ENCODE measurements at places on chromosomes 2 and 18.
A peak's percentile ranks its signal among the peaks of the same experiment; 100 is the strongest.

DNA sequence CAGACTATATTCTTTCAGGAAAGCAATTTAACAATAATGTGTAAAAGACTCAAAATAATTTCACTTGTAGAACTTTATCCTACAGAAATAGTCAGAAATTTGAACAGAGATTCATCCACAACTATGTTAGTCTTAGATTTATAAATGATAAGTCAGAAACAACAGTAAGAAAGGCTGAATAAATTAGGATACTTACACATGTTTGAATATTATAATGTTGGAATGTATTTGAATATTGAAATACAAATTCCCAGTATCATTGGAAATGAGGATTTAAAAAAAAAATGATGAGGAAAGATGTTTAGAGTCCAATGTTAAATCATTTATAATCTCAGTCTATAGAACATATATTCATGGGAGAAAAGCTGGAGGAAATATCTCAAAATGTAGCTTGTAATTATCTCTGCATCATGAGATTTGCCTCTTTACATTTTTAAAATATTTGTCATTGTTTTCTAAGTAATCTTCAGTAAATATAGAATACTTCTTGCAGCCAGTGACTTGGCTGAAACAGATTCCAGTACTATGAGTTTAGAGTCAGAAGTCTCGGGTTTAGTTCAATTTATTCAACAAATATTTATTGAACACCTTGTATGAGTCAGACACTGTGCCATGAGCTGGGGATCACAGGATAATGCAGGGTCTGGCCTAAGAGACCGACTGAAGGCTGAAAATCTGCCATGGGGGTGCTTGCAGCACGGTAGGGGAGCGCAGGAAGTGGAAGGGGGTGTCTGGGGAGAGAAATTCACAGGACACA lies 32.3 kb downstream of the CXCR4 start:
- DNase-seq, result no peak

DNA sequence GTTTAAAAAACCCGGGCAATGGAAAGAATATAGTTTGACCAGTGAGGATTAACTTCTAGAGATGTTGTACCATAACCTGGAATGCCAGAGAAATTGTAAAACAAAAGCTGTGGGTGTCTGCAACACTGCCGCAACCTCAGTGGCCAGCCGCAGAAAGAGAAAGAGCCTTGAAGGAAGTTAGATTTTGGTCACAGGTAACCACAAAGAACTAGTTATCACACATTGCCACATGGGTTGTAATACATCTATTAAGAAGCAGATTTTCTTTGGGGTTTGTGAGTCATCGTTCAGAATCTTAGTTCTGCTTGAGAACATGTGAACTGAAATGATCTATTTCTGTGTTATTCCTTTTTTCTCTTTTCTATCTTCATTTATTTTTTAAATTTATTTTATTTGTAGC lies 222.9 kb upstream of the AGAP1 start:
- no peak for DNase-seq

DNA sequence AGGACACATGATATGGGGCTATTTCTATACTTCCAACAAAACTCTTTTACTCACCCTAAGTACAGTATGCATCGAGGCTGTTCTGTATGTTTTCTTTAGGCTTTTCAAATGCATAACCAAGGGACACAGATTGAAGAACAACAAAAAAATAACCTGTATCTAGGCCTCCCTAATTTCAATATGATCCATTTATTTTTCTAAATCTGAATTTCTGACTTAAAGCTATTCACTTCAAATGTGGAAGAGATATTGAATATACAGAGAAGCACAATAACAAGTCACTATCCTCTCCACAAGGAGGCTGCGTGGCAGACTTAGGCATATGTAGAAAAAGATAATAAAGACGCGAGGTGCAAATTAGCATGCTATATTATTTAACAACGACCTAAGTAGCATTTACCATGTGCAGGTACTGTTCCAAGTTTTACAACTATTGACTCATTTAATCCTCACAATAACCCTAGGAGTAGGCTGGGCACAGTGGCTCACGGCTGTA lies 39.3 kb upstream of the MFF start:
- DNase-seq, result no peak

GRCh38 chr2:173647681-173648311 lies 293.1 kb downstream of the CDCA7 start:
- DNase-seq, result no peak

DNA sequence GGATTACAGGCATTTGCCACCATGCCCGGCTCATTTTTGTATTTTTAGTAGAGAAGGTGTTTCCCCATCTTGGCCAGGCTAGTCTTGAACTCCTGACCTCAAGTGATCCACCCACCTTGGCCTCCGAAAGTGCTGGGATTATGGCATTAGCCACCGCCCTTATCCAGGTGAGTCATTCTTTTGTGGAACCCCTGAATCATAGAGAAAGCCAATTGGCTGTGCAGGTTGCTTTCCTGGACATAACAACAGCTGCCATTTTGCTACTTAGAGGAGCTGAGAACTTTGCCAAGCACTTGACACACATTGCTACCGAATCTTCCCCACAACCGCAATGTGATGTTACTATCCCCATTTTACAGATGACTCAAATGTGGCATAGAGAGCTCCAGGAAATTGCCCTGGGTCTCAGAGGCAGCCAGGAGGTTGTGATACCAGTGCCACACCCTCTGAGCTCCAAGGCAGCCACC lies 36.0 kb downstream of the SETBP1 start:
- no peak for DNase-seq

DNA sequence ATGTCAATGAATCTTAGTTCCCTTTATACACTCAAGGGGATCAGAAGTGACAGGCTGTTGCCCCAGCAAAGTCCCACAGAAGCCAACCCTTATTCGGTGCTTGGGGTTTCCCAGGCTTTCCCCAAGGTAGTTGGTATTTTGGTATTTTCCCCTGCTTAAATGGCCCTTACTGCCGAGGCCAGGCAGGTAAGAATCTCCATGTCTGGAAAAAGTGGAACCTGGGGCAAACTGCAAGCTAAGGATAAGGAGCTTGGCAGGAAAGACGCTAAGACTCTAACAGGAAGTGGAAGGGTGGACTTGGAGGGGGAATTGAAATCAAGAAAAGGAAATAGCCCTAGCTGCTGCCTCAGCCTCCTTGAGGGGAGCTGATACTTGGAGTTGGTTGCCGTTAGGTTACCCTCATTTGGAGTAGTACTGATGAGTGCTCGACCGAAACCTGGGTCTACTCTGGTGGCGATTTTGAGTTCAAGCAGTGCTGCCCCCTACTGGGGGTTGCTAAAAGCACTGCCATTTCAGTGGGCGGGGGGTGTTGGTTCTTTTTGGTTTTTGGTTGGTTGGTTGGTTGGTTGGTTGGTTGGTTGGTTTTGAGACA lies 3.3 kb upstream of the GPBAR1 start:
- DNase-seq, result no peak

DNA sequence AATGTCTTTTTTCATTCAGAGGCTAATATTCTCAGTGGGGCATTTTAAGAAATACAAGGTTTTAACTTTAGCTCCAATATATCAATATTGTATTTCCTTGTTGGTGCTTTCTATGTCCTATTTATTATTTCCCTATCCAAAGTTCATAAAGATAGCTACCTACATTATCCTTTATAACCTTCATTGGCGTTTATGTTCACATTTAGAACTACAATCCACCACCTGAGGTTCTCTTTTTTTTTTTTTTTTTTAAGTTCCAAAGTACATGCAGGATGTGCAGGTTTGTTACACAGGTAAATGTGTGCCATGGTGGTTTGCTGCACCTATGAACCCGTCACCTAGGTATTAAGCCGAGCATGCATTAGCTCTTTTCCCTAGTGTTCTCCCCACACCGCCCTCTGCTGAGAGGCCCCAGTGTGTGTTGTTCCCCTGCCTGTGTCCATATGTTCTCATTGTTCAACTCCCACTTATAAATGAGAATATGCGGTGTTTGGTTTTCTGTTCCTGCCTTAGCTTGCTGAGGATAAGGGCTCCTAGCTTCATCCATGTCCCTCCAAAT lies 694.6 kb downstream of the SUCLG1 start:
- no peak for DNase-seq

- no peak for DNase-seq
Measured at GRCh38 chr18:24234330-24234729, 95.5 kb downstream of the CABYR start.

DNA sequence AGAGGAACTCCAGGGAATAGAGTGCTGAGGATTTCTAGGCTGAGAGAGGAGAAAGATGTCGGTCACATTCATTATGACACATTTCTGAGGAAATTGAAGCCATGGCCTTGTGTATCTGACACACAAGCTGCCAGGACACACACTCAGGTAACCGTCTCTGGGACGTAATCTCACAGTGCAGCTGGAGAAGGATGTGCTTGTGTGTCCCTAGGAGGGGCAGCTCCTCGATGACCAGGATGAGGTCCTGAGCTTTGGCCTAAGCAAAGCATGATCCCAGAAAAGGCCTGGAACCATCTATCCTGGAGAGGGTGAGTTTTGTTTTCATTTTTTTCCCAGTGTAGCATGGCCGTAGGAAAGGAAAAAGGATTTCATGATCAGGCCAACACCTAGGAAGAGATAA lies 102.2 kb downstream of the CAPN13 start:
- no peak for DNase-seq

- no peak for DNase-seq
Measured at GRCh38 chr18:74651327-74652128, 53.9 kb downstream of the ZNF407 start.

GRCh38 chr2:51265539-51265938 lies 233.6 kb upstream of the NRXN1 start:
- no peak for DNase-seq

DNA sequence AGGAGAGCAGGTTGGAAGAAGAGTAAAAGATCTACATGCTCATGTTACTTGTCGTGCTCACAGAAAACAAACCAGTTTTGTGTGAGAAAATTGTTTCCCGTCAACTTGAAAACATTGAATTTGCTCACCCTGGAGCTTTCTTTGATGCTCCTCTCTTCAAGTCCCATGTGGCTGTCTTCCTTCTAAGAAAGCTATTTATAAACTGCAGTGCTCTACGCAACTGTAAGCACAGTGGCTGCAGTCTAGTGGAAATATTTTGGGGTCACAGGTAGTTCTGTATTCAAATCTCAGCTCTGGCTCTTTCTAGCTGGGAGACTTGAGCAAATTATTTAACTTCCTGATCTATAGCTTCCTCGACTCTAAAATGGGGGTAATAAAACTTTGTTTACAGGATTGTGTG lies 211.8 kb downstream of the PLCL1 start:
- no peak for DNase-seq

DNA sequence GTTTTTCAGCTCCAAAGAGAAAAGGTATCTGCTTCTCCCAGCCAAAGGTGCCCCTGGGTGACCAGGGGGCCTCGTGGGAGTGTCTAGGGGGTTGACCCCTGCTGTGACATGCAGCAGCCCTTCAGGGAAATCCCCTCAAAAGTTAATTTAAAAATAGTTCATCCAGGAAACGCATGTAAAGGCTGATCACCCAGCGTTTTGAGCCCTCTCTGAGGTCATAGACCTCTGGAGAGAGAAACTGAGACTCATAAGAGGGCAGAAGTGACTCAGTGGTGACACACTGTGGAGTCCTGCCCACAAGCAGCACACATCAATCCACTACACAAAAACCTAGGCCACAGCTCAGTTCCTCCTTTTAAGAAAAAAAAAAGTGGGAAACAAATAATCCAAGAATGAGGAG lies 11.9 kb downstream of the GAL3ST2 start:
- DNase-seq, result no peak

GRCh38 chr2:105329561-105330495 lies at the start of gene TGFBRAP1:
TSS of gene TGFBRAP1 (minus strand) at chr2:105329735. CDS start at chr2:105308301, 21,434 bp downstream.
- DNase-seq, result peak; percentile 20

GRCh38 chr2:213281156-213281555 lies 3.1 kb upstream of the SPAG16 start:
- peak; percentile 1 for DNase-seq

DNA sequence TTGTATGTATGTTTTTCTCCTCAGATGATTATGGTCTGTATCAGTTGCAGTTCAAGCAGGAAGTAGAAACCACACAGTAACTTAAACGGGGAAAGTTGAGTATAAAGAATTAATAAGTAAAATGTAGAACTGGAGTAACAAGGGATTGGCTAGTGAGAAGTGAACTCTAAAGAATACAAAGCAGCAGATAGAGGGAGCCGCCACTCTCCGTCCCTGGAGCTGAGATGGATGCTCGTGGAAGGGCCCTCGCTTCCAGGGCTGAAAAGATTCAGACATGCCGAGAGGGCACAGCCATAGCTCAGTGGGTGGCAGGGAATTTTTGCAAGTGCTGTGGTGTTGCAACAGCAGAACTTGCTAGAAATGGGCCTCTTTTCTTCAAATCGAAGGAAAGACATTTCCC lies 155.8 kb downstream of the COL6A3 start:
- no peak for DNase-seq

DNA sequence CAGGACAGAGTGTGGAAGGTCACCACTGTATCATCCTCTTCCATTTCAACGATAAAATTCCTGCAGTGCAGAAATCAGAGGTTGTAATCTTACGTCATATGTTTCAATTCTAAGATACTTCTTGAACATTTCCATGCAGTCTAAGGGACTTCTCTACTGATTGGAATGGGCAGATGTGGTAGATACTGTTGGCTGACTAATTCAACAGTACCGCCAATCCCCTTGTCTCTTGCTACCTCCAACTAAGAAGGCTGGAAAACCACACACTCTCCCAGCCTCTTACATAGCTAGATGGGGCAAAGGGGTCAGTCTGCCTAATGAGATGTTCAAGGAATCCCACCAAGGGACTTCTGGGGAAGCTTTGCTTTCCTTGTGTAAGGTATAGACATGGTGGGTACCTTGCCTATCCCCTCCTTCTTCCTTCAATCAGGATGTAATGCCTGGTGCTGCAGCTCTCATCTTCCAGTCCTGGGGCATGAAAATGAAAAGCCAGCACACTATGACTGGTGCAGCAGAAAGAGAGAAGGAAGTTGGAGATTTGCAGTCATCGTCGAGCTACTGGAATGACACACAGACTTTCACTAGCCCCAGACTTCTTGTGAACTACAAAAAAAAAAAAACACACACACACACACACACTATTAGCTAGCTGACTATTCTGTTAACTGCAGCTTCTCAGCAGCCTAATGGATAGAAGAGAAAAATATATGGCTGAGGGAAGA lies 84.1 kb downstream of the ALPK2 start:
- DNase-seq, result no peak

DNA sequence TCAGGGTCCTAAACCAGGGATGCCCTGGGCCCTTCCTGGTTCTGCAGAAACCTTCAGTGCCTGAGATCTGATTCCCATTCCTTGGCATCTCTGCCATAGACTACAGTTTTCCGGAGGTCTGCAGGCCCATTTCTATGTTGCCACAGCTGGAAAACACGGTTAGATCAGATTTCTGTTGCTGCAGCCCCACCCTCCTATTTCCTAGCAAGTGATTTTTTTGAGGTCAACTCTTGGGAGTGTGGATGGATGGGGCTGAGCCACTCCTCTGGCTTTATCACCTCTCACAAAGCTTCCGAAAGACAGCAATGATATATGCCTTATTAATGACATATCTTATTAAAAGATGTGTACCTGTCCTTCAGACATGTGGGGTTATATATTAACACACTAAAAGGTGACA lies 56.3 kb downstream of the ZAP70 start:
- DNase-seq, result no peak

DNA sequence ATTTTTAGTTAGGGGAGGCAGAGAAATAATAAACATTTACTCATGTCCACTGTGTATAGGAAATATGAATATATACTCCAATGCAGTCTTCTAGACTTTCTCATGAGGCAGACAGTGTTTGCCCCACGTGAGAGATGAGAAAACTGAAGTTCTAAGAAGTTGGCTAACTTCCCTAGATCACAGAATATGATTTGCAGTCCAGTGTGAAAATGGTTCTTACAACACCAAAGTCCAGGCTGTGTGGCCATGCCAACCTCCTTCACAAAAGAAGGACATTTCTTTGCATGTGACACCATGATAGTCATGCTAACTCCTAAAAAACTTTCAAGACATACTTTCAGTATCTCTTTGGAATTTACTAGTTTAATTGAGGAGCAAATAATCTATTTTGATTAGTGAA lies 143.7 kb downstream of the IRS1 start:
- DNase-seq, result no peak
